GOT3 (cell line): ENCODE measurements at places on chromosomes 13 and 19.

- no peak for DNase-seq
These were observed at the start of gene GIPR for GRCh38 chr19:45667620-45668341. GIPR (plus strand) TSS chr19:45668221; CDS start chr19:45669521, 1,300 bp downstream.

GRCh38 chr13:54232700-54233099 lies 1204.1 kb downstream of the OLFM4 start:
- no peak for DNase-seq

DNA sequence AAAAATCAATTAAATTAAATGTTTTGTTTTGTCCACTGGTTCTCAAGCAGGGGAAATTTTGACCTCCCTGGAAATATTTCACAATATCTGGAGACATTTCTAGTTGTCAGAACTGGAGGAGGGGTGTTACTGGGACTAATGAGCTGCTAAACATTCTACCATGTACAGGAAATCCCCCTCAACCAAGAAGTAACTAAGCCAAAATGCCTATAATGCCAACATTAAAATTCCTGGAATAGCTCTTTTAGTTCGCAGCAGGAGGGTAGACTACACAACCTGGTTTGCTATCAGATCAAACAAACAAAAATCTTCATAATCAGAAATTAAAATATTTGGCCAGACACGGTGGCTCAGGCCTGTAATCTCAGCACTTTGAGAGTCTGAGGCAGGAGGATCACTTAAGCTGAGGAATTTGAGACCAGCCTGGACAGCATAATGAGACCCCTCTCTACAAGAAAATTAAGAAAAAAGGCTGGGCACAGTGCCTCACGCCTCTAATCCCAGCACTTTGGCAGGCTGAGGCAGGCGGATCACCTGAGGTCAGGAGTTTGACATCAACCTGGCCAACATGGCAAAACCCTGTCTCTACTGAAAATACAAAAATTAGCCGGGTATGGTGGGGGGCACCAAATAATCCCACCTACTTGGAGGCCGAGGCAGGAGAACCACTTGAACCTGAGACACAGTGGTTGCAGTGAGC lies 13.7 kb upstream of the SMARCA4 start:
- no peak for DNase-seq

GRCh38 chr13:32553720-32554119 lies 15.1 kb upstream of the N4BP2L2 start:
- DNase-seq, result no peak

DNA sequence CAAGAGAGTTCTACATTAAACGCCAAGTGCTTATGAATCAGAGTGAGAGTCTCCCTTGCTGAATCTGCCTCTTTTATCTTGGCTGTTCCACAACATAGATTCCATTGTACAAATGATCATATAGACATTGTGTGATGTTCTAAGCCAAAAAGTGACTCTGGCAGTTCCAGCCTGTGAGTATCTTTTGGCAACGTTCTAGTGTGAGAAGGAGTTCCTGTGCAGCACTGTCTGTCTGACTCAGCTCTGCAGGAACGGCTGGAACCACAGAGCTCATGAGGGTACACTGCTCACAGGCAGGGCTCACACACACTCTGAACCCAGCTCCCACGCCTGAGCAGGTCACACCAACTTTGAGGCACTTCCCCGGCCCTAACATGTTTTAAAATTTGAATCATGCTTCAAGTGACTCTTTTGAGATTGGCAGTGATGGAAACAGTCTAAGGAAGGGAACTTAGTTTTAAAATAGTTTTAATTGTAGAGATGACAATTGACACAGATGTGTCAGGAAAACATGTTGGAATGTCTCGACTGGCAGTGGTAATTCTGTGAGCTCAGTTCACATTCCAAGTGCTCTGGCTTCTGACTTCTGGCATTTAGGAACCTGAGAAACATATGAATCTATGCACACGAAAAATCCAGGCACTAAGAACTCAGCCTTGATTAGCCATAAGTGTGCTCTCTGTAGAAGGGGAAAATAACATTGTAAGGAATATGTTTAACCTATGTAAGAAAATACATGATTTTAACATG lies 272.0 kb downstream of the UQCRFS1 start:
- DNase-seq, result no peak

DNA sequence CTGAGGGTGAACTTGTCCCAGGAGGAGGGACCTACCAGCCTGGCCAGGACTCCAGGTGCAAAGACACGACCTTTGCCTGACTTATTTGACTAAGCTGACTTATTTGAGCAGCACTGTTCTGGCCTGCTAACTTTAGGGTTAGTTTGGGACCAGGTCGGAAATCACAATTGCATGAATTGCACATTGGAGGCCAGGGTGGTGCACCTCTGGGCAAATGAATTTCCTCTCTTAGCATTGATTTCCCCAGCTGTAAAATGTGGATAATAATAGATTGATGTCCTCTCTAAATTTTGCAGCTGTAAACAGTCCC lies 1.4 kb upstream of the BST2 start:
- no peak for DNase-seq

GRCh38 chr19:6138511-6138910 lies 3.0 kb downstream of the ACSBG2 start:
- DNase-seq, result no peak

DNA sequence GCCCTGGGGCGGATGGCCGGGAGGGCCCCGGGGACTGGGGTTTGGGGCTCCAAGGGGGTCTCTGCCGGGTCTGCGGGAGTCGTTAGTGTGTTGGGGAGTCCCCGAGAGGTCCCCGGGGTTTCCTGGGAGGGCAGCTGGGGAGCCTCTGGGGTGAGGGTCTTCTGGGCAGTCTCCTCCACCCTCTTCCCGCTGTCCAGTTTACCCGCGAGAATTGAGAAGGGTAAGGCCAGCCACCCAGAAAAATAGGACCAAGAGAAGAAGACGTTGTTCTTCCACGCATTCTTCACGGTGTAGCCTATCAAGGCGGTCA lies 1.0 kb upstream of the ETFB start:
- no peak for DNase-seq

DNA sequence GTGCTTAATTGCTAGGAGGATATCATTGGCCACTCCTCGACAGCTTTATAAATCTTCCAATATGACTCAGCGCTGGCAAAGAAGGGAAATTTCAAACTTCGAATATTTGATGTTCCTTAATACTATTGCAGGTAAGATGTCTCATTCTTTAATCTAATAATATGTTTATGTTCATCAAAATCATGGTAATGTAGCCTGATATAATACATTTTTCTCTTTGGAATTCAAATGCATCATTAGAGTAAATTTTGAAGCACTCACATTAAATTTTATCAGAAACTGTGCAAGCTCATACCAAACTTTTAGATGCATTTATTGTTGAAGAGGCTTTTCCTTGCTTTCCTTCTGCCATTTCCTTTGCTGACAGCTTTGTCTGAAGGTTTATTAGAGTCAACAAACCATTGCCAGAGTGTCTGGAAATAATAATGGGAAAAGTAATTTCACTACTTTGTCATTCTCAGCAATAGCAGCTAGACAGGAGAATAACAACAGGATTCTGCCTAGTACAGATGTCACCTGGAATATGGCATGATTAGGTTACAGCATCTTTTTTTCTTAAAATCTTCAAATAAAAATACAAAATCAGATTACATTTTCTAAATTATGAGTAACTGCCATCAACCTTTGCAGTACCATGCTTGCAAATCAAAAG lies 78.6 kb upstream of the MAB21L1 start:
- DNase-seq, result no peak

DNA sequence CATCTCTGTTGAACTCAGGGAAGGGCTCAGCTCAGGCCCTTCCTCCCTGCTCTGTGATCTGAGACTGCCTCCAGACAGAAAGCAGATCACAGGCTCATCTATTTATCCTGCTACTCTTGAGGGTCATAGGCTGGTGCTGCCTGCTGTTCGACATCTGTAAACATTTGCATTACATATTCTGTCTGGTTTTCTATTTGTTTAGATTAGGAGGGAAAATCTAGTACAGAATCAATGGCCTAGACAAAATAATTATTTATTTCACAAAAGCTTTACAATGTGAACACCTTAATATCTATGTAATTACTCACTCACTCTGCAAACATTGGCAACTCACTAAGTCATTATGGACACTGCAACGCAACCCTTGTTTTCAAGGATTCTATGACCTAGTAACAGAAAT lies 43.0 kb downstream of the CEP89 start:
- no peak for DNase-seq

DNA sequence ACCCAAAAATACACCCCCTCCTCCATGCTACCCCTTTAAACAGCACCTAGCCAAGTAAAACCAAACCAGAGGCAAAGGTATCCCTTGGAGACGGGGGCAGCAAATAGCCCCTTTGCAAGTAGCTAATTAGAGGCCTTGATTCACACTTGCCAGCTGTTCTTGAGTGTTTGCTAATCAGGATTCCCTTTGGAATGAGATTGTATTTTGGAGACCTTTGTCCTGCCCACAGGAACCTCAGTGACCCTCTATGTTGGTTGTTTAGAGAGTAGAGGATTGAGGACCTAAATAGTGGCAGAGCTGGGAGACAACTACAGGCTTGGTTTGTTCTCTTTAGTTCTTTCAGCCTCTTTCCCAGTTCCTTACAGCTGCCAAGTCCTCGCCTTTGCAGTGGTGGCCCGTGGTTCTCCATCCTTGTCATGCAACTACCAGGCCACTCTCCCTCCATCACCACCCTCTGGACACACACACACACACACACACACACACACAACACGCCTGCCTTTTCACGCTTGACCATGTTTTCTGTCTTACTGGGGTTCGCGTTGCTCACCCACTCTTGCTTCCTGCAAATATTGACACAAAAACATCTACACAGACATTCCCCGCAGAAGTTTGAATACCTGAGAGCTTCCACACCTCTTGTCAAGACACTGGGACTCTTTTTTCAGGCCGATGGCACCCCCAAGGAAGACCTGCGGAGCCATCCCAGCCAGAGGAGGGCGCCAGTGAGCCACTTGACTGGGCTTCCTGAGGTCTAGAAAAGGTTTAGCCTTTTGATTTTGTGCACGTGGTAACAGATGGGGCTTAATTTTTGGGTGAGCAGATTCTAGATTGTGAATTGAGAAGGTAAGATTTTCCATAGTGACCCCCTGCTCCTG lies 80.0 kb upstream of the GPR183 start:
- DNase-seq, result no peak

DNA sequence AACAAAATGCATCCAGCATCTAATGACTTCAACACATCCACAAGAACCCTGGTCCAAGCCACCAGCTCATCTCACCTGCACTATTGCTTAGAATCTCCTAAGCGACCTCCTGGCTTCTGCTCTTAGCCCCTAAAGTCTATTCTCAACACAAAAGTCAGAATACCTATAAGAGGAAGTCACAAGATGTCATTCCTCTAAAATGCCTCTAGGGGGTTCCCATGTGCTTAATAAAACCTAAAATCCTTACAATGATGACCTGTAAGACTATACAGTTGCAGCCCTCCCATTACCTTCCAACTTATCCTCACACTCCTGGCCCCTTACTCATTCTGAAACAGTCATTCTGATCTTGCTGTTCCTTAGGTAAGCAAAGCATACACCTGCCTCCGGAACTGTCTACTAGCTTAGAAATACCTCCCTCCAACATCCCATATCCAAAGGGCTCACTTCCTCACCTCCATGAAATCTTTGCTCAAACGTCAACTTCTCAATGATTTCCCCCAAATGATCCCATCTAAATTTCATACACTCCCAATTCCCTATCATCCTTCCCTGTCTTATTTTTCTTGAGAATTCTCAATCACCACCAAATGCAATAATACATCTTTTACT lies 10.0 kb downstream of the ATP7B start:
- no peak for DNase-seq

DNA sequence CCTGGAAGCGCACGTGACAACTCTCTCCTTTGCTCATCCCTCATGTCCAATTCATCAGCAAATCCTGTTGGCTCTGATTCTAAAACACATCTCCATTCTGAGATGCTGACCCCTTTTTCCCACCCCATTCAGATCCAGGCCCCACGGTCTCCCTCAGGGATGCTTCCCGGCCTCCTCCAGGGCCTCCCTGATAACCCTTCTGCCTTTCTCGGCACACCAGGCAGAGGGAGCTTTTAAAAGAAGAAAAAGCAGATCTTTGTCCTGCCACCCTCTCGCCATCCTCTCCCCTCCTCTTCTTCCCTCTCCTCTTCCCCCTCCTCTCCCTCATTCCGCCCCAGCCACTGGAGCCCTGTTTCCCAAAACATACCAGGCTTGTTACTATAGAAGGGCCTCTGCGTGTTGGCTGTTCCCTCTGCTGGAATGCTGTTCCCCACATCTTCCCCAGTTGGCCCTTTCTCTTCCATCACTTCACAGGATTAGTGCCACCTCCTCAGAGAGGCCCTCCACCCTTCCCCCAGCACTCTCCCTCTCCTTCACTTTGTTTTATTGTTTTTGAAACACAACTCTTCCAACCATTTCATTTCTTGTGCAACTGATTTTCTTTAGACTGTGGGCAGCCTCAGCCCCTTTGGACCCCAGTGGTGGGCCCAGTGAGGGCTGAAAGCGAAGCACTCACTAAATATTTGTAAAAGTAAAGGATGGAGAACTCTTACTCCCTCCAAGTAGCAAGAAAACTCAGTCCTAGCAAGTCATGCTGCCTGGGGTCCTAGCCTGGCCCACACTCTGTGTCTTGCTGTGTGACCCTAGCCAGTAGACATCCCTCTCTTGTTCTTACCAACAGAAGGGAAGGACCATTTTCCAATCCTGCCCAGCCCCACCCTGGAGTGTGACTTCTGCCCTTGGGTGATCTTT lies 2.5 kb upstream of the CRLF1 start:
- DNase-seq, result no peak

- no peak for DNase-seq
These were observed 95.8 kb downstream of the MBNL2 start for GRCh38 chr13:97317933-97318332.

- no peak for DNase-seq
These were observed 25.2 kb upstream of the FNDC3A start for GRCh38 chr13:48950501-48950875.

DNA sequence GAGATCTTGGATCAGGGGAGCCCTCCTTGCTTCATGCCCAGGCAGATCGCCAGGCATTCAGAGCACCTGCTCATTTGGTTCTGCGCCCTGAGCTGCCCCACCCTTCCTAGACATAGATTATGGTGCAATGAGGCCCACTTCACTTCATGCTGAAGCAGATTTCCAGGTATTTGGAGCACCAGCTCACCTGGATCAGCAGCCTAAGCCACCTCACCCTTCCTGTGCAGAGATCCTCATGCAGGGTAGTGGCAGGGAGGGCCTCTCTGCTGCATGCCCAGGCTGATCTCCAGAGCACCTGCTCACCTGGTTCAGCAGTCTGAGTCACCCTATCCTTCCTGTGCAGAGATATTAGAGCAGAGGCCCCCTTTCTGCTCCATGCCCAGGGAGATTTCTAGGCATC lies 1966.1 kb downstream of the PCDH9 start:
- DNase-seq, result no peak

GRCh38 chr19:4859697-4860096 lies 7.8 kb downstream of the PLIN3 start:
- DNase-seq, result no peak

DNA sequence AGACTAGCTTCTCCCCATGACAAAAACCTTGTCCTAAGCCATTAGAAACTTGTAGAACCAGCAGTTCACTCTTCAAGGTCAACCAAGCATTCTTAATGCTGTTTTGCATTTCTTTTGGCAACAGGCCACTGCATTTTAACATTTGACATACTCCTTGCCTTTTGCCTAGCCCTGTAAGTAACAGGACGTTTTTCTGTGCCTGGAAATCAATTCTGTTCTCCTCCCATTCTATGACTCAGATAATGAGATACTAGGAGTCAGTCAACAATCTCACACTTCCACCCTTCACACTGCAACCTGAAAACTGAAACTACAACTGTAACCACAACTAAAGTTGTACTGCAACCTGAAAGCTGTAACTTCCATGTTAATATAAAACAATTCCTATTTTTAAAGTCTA lies 268.7 kb downstream of the MZT1 start:
- no peak for DNase-seq
